ENCODE measurements at places on chromosomes 5 and 9.
A peak's percentile ranks its signal among the peaks of the same experiment; 100 is the strongest.

DNA sequence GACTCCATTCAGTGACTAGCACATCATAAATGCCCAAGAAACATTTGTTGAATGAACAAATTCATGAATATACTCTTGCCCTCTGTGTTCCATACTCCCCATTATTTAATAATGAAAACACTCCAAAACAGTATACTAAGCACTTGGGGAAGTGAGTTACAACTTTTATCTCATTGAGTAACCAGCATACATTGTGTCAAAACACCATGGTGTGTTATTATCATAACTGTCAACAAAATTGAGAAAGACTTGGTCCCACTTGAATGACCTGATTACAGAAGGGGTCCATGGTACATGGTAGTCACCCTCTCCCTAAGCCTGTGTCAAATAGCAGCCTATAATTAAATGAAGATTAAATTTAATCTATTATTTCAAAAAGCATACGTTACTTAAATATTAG lies 16.2 kb downstream of the ANKH start:
- no peak for DNase-seq

GRCh38 chr9:31323726-31324444 lies 1060.6 kb upstream of the ACO1 start:
- DNase-seq: no peak

DNA sequence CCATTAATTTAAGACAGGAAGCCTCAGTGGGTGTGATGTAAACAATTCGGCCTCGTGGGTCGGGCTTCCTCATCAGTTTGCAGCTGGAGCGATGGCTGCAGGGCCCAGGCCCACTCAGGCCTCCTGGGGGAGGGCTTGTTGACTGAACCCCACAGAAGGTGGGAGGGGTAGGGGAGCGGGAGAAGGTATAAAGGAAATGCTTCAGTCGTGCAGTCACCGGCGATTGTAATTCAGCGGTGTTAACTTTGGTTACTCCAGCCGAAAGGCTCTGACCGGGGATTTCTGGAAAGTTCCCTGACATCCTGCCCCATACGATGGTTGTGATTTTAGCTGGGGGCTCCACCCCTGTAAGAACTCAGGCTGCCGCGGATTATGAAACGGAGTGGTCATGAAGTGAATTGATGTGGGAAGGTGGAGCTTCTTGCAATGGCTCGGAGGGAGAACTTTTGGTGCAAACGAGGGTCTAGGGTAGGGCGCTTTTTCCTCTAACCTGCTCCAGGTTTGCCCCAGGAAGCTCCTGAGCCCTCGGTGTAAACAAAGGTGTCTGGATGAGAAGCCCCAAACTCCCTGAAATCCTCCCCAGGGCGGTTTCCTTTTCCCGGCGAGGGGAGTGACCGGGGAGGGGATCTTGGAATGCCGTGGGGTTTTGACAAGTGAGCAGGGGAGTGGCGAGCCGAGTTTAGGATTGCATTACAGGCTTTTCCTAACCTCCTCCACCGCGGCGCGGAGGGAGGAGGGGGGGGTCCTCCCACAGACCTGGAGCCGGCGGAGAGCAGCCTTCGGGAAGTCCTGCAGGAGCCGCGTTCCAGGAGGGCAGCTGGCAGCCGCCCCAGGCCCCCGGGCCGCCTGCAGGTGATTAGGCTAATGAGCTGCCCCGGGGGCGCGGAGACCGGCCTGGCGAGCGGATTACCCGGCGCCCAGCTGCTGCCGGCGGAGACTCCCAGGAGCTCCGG lies 215.5 kb downstream of the PDZD2 start:
- DNase-seq: peak; percentile 29

DNA sequence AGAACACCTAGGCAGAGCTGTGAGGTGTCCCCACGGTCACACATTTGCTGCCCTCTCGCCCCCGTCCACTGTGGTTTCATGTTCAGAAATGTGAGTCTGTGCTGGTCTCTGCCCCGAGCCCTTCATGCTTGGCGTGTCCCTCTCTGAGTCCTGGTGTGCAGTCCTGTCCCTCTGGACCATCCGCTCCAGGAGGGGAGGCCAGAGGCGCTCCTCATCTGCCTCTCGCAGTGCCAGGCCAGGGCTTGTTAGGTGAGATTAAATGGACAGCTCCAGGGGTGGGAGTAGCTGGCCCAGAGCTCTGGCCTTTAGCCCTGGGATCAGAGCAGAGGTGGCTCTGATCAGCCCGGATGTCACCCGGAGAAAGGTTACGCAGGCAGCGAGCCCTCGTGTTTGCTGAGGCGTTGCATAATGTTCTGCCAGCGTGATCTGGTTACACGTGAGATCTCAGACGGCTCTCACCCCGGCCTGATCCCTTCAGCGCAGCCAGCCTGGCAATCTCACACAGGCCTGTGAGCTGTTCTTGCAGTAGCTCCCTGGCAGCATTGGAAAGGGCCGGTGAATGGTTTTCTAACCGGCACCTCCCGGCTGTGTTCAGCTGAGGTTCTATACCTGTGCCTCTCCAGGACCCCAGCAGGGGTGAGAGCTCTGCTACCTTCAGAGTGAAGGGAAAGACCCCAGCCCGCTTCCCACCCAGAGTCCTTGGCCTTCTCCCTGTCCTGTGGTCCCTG lies 24.5 kb downstream of the PTGES2 start:
- DNase-seq: no peak

GRCh38 chr5:151042453-151043093 lies 22.2 kb downstream of the GPX3 start:
- no peak for DNase-seq

GRCh38 chr9:78443946-78444345 lies 147.0 kb downstream of the PSAT1 start:
- DNase-seq: peak; percentile 37

DNA sequence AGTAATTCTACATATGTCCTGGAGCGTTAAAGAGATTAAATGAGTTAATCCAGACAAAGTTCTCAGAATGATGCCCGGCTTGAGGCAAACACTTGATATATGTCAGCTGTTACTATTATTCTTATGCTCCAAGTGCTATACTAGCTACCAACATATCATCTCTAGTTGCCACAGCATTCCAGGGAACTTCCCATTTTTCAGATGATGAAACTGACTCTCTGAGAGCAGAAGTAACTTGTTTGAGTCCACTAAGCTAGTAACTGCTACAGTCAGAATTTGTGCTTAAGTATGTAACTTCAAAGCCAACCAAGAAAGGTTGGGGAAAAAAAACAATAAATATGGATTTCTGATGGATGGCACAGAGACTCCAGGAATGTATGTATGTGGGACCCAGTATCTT lies 98.1 kb downstream of the CDK5RAP2 start:
- no peak for DNase-seq

- DNase-seq: no peak
Measured at GRCh38 chr5:6221141-6221626, 157.2 kb downstream of the MED10 start.

GRCh38 chr5:111472096-111472495 lies 40.2 kb downstream of the STARD4 start:
- no peak for DNase-seq

DNA sequence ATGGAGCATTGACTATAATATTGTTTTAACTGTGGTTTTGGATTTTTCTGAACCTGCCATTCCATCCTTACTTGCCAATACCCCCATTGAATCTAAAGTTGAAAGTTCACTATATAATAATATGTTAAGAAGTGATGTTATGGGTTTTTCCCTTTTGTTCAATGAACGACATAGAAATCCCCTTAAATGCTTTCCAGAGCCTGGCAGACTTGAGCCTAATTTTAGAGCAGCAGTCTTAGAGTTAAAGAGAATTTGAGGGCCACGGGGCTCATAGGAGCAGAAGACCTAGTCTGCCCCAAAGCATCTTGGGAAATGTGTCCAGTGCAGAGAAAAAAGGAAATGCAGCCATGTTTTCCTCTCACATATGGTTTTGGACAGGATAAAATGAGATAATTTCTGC lies 146.1 kb upstream of the SLC44A1 start:
- no peak for DNase-seq

- DNase-seq: no peak
Measured at GRCh38 chr9:121302341-121302740, 34.4 kb downstream of the GSN start.

DNA sequence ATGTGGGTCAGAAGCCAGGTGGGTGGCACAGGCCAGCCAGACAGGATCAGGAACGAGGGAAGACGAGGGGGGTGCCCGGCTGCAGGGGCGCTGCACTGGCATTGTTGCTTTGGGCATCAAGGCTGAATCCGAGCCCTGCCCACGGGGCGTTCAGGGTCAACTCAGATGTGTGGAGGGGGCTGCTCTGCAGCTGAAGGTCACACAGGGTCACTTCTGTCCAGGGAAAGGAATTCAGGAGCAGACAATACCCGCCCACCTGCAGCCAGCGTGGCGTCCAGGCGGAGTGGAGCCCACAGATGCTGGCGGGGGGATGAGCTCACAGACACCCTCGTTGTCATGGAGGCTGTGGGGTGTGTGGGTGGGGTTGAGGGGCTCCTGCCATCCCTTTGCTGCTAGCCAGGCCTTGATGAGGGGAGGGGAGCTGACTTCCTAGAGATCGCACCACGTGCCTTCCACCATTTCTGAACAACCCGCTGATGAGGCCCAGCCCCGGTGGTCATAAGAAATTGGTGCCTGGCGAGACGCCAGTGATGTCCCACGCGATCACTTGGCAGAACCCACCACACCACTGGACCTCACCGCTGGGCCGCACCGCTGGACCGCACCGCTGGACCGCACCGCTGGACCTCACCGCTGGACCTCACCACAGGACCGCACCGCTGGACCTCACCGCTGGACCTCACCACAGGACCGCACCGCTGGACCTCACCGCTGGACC lies 31.2 kb downstream of the MRPL36 start:
- no peak for DNase-seq

GRCh38 chr9:86766912-86767311 lies 180.4 kb downstream of the GAS1 start:
- peak; percentile 76 for DNase-seq

- DNase-seq: peak; percentile 85
Measured at GRCh38 chr9:136564379-136564988, 18.6 kb upstream of the NOTCH1 start.

DNA sequence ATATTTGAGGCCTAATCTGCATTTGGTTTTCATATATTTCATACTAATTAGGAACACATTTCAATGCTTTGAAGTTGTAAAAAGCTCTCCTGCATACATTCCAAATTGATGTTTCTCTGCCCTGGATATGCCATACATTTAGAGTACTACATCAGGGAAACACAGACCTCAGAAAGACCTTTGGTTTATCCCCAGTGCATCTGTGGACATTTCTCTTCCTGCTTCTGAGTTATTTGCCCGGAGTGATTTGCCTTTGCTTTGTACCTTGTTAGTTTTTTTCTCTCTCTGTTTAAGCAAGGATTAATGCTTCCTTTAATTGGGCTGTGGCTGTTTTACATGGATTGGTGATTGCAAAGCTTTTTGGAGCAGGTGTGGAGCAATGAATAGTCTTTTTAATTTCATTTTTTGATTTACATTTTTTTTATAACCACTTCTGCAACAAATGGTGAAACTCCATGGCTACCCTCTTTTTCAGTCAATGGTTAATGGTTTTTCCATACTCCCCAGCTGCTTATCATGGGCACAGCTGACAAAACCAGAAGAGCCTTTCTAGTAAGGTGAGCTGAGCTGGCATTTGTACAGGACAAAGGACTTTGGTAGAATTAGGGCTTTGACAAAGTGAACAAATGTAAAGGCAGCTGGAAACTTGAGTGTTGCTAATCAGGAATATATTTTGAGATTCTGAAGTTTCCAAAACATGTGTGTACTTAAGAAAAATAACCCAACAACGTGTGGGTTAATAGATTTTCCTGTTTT lies 54.2 kb downstream of the ZSWIM6 start:
- no peak for DNase-seq

GRCh38 chr5:178489271-178489976 lies 100.8 kb downstream of the COL23A1 start:
- no peak for DNase-seq

DNA sequence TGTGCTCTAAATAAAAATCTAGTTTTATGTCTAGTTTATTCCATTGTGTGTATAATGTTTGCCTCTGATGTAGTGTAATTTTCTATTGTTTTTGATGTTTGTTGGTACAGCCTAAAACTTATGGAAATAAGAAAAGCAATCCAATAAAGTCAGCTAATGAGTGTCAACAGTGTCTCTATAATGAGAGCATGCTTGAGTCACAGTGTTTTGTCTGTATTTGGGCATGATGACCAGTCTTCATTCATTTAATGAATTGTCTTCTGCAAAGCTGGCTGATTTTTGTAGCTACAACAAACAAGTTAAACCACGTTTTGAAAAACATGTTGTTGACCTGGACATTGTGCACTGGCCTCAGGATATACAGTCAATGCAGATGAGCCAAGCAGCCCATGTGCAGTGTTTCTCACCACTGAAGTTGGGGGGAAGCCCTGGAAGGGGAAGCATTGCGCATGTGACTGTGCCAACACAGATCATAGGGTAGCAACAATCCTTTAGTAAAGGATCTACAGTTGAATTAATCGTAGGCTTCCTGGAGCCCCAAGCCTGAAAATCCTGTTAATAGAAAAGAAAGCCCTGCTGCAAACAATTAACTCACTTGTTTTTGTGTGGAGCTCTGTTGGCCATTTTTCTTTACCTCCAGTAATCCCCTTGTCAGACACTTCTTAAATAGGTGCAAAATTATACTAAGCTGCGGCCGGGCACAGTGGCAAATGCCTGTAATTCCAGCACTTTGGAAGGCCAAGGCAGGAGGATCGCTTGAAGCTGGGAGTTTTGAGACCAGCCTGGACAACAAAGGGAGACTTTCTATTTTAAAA lies 88.0 kb downstream of the INIP start:
- DNase-seq: no peak

DNA sequence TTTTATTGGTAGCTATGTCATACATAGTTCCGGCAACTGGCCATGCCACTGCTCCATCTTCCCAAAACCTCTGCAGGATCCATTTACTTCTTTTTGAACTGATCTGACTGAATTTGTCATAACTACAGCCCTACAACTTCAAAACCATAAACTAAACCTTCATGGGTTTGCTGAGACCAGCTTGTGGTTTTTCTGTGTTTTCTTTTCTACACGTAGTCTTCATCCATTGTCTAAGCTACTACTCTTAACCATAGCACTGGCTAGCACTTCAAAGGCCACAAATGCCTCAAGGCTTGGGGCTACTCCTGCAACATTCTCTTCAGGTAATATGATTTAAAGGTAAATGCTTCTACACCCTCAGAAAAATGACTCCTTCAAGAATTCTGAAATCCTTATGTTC lies 9.0 kb upstream of the KIF2A start:
- DNase-seq: no peak

GRCh38 chr9:75855509-75855908 lies 35.0 kb upstream of the PCSK5 start:
- DNase-seq: peak; percentile 5

- DNase-seq: peak; percentile 15
Measured at GRCh38 chr5:34415559-34416198, 240.4 kb upstream of the RAI14 start.

- DNase-seq: no peak
Measured at GRCh38 chr5:114636271-114636670, 274.4 kb downstream of the KCNN2 start.
